ENCODE measurements at places on chromosomes 7 and 10.

- DNase-seq = no peak
Measured at GRCh38 chr7:28811701-28812430, 146.3 kb downstream of the TRIL start.

GRCh38 chr10:102421757-102422512 is 1.3 kb downstream of the FBXL15 start:
- no peak for DNase-seq

DNA sequence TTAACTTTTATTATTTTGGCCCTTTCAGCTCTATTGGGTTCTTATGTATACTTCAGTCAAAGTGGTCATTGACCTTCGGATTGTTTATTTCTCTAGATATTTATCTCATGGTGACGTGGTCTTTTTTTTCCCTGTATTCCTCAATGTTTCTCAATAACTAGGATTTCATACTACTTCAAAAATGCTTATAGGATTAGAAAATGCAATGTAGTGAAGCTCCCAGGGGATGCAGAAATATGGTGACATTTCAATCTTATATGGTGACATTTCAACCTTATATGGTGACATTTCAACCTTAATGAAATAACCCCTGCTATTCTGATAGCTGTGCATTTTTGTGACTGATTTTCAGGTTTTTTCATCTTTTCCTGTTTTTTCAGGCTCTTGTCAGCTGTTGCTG is 51.4 kb downstream of the CHRM2 start:
- no peak for DNase-seq

DNA sequence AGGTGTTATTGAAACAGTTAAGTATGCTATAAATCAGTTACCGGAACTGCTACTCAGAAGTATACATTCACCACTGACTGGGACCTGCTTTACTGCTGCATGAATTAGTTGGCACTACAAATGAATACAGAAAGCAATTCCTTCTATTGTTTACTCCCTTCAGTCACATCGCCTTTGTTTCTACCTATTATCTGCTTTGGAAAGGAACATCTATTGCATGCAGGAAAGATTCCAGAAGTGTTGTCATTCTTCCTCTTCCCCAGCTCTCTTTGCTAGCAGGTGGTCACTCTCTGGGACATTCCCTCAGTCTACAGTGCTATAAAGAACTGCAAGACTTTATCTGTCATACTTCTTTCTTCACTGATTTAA is 131.3 kb downstream of the ANK3 start:
- DNase-seq = no peak

GRCh38 chr10:59968705-59969104 is 62.3 kb upstream of the CCDC6 start:
- no peak for DNase-seq

GRCh38 chr10:61559615-61560014 is 103.1 kb upstream of the CABCOCO1 start:
- DNase-seq = no peak

GRCh38 chr7:30963842-30964241 is at the start of gene GHRHR:
TSS of gene GHRHR (plus strand) at chr7:30963953. CDS start at chr7:30964069, 116 bp downstream.
- no peak for DNase-seq

GRCh38 chr10:5419466-5420094 is 7.2 kb downstream of the NET1 start:
- DNase-seq = no peak

- DNase-seq = no peak
Measured at GRCh38 chr10:6199131-6199733, 3.5 kb upstream of the PFKFB3 start.

DNA sequence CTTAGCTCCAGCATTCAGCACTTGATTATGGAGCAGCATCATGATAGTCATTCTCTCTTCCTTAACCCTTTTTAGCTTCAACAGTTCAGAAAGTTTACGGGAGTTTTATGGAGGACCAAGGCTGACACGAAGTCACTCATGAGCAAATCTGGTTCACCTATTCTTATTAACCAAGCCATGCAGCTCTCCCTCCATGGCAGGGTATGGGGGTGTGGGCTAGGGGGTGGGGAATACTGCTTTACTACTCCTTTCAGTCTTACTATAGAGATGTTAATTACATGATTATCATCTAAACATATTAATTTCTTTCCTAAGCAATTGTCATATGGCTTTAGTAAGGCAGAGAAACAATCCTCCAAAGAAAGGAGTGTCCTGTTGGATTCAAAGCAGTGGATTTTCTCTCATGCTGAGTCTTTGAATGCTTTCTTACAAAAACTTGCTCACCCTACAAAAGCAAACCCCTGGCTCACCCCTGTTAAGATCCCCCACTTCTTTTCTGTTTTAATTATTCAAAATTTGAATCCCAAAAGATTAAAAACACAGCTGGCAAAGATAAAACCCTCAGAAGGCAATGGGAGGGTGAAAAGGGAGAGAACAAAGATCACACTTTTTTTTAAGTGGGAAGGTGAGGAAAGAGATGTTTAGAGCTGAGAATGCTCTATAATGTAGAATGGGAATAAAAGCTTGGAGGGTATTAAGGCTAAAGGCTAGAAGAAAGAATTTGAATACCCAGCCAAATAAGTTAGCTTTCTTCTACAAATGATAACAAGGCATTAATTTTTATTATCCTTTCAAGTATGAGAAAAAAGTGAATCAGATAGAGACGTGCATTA is 46.4 kb upstream of the SEMA3E start:
- no peak for DNase-seq

GRCh38 chr10:132098539-132099388 is 33.0 kb downstream of the JAKMIP3 start:
- DNase-seq = no peak

DNA sequence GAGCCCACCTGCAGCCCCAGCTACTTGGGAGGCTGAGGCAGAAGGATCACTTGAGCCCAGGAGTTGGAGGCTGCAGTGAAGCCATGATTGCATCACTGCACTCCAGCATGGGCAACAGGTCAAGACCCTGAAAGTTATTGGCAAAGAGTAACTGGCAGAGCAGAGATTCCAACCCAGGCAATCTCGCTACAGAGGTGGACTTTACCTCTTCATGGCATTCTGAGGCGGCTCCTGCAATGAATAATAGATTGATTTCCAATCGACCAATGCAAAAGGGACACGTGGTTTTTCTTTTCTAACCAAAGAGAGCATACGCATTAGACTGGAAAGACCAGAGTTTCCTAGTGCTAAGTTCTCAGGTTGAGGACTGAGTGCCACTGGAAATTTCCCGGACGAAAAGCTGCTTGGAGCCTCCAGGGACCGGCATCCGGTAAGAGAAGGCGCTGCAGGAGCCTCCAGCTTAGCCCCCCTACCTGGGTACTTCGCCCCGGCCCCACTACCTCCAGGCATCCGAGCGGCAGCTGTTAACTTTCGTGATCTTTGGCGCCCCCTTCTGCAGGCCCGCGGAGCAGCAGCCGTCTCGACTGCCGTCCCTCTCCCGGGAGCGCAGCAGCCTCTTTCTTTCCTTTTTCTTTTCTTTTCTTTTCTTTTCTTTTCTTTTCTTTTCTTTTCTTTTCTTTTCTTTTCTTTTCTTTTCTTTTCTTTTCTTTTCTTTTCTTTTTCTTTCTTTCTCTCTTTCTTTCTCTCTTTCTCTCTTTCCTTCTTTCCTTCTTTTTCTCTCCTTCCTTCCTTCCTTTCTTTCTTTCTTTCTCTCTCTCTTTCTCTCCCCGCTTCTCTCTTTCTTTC is 4.1 kb downstream of the MBLAC1 start:
- peak; percentile 70 for DNase-seq

- DNase-seq = no peak
Measured at GRCh38 chr10:121236621-121237020, 361.6 kb downstream of the FGFR2 start.

- no peak for DNase-seq
Measured at GRCh38 chr10:67017218-67017617, 91.4 kb downstream of the LRRTM3 start.

DNA sequence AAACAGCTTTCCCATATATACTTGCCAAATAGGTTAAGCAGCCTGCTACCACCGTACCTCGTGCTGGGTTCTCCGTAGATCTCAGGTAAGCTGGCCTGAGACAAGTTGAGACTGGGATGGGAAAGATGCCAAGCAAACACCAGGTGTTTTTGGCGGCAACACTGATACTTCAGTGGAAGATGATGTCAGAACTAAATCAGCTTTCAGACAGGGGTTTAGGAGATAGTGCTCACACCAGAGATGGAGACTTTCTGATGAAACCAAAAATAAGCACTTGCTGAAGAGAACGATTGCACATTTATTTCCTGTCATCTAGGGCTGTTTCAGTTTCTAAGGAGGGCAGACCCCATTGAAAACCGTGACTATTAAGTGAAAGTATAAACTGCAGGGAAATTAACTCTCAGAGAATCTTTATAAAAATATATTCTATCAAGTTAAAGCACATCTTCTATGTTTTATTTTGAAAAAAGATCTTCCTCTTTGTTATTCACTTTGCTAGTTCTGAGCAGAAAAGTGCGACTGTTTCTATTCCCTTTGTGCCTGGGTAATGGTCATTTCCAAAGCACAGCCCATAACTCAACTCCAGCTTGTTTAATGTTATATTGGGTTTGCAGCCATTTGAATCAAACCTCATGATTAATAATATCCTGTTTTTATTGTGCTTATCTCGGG is 149.9 kb downstream of the CPED1 start:
- DNase-seq = no peak

All from naive thymus-derived CD8-positive, alpha-beta T cell (primary cell).